Occipital lobe (tissue), 3 donors: ENCODE measurements at places on chromosomes 11 and 22.

GRCh38 chr11:9263840-9264315, 1.3 kb downstream of the DENND5A start:
- no peak for DNase-seq

- no peak for DNase-seq
Measured at GRCh38 chr11:111797145-111797581, 31.0 kb upstream of the PPP2R1B start.

- DNase-seq: peak; percentile 10
Measured at GRCh38 chr11:126662035-126662790, 306.7 kb downstream of the ST3GAL4 start.

DNA sequence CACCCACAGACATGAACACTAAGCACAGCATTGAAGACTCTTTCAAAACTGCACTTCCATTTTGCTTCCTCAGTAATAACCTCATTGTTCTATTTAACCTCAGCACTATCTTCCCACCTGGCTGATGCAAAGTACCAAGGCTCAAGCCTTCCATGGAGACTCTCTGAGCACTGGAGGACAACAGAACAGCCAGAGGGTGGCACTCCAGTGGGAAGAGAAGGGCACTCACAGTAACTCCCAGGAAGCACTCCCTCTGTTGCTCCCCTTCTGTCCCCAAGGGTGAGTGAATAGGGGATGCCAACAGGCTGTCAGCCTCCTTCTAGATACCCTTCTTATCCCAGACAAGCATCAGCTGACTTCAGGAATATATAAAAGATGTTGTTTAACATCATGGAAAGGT, 3.5 kb downstream of the ME3 start:
- no peak for DNase-seq

DNA sequence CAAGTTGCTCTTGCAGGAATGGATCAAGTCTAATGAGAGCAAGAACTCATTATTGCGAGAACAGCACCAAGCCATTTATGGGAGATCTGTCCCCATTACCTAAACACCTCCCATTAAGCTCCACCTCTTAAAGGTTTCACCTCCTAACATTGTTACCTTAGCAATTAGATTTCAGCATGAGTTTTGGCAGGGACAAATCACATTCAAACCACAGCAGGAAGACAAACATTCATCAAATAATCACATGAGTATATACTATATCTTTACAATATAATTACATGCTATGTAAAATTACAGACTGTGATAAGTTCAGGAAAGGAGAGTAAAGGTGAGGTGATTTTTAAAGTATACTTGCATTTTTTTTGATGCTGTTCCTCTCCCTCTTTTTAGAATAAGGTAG, 6.6 kb upstream of the TEAD1 start:
- DNase-seq: no peak

DNA sequence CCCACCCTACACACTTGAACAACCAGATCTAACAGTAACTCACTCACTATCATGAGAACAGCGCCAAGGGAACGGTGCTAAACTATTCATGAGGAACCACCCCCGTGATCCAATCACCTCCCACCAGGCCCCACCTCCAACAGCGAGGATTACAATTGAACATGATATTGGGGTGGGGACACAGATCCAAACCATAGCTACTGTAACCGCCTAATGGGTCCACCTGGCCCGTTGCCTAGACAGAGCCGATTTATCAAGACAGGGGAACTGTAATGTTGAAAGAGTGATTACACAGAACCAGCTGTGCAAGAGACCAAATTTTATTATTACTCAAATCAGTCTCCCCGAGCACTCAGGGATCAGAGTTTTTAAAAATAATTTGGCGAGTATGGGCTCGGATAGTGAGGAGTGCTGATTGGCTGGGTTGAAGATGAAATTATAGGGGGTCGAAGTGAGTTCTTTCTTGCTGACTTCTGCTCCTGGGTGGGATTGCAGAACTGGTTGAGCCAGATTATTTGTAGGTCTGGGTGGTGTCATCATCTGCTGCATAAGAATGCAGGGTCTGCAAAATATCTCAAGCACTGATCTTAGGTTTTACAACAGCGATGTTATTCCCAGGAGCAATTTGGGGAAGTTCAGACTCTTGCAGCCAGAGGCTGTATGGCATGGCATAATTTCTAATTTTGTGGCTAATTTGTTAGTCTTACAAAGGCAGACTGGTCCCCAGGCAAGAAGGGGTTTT, 17.9 kb upstream of the ZC3H12C start:
- DNase-seq: no peak

DNA sequence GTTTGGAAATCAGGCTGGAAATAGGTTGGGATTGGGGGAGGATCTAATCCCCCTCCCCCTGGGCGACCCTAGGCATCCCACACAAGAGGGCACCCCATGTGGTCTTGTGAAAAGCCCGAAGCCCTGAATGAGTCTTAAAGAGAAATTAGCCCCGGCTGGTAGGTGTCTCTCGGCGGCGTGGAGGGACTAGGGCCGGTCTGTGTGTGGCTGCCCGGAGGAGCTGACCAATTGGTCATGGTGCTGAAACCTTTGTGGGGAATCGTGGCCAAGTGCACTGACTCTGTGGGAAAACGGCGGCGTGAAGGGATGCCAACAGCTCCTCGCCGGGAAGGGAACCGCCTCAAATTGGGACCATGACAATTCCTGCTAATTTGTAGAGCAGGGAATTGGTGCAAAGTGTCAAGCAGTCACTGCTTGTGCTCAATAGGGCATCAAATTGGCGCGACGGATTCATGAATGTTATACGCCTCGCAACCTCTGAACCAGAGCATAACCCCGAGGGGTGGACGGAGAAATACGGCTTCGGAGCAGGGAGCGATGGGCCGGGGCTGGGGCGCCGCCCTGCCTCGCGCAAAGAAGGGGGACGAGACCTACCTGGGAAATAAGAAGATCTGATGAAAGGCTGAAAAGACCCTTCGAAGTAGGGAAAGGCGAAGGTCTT, 1.5 kb downstream of the DBX1 start:
- DNase-seq: no peak

- no peak for DNase-seq
Measured at GRCh38 chr11:133509924-133510697, 22.2 kb downstream of the OPCML start.

DNA sequence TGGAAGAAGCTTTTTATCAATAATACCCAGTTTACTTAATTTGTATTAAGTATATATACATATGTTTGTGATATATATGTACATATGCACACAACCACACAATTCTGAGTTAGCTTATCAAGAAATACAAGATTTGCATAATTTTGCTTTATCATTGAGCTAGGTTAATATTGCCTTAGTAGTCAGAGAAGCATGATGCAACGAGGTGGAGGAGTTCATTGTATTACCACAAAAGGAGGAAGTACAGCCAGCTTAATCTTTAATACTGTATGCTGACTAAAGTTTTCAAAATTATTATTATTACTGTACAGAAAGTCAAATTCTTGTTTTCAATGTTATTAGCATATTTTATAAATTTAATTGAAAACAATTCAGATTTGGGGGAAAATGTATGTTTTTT, 278.4 kb upstream of the PDGFD start:
- no peak for DNase-seq

GRCh38 chr11:133911171-133911570, 45.6 kb downstream of the IGSF9B start:
- no peak for DNase-seq

- no peak for DNase-seq
Measured at GRCh38 chr11:5380740-5381342, 2.8 kb upstream of the OR51M1 start.

DNA sequence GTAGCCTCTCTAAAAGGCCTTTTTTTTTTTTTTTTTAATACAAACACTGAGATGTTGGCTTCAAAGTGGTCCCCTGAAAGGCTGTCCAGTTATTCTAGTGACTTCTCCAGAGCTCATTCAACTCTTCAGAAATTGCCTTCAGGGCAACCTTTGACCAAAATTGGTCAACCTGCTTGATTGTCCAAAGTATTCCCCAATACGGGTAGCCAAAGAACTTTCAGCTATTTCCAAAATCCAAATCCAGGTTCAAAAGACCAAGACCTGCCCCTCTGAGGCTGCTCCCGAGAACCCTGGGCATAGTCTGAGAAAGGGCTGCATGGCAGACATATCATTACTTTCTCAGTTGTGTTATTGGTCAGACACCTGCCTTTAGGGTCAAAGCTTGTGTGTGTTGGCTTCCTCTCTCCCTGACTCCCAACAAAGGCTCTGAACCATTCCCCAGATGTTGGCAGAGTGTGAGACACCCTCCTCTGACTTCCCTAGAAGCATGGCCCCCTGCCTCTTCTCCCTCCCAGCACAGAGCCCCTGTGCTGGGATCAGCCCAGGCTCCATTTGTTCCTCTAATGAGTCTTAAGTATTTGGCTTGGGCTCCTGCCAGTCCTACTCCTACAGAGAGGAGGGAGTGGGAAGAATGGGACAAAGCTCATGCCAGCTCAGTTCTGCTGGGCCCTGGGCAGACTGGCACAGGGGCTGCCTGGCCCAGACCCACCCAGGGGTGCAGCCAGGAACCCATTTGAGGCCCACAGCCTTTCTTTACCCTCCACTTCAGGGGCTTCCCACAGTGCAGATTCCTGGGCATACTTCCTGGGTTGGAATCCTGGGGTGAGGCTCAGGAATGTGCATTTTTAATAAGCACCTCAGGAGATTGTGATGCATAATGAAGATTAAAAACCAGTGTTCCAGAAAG, 30.3 kb downstream of the TNKS1BP1 start:
- no peak for DNase-seq

DNA sequence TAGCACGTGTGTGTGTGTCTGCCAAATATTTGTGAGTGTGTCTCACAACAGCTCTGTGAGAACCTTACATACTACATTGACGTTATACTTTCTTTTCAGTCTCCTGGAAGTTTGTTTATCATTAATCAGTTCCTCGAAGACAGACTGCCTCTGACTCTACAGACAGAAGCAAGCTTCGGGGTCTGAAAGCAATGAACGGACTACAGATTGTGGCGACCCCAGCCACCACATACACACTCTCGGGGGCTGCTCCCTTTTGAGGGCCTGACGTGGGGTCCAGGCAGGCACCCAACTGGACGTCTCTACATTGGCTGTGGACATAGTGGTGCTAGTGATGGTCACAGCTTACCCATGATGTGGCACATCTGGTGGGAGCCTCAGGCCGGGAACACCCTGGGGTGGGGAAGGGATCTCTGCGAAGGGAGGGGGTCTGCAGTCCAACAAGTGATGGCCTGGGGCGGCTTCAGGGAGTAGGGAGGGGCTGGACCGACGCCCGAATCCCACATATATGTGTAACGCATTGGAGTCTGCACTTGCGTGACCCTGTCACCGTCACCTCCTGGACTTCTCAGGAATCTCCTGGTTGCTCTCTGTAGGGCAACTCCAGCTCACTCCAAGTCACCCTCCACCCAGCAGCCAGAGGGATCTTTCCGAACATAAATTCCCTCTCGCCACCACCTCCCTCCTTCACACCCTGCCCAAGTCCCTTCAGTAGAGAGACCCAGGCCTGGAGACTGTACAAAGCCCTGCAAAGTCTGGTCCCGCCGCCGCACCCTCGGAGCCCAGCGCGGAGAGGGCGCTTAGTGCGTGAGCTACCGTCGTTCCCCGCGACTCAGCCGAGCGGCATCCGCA, 30.4 kb upstream of the TRIM29 start:
- no peak for DNase-seq
